ENCODE measurements at places on chromosomes 4 and X. TPM values are rescaled to one million over a fixed set of nuclear protein-coding genes. Genes with fewer than 3 reads are reported as not detected.
A peak's percentile ranks its signal among the peaks of the same experiment; 100 is the strongest.

- no peaks in the 10 kb centered on the region for H3K36me3 ChIP-seq
- H3K27me3 ChIP-seq, result no peaks in the 10 kb centered on the region
- no peak overlapping the region for H3K4me3 ChIP-seq
- no peak overlapping the region for H3K27ac ChIP-seq
- no peaks in the 10 kb centered on the region for H3K4me1 ChIP-seq
These were observed 387.0 kb downstream of the BCOR start for GRCh38 chrX:39710776-39711175.

DNA sequence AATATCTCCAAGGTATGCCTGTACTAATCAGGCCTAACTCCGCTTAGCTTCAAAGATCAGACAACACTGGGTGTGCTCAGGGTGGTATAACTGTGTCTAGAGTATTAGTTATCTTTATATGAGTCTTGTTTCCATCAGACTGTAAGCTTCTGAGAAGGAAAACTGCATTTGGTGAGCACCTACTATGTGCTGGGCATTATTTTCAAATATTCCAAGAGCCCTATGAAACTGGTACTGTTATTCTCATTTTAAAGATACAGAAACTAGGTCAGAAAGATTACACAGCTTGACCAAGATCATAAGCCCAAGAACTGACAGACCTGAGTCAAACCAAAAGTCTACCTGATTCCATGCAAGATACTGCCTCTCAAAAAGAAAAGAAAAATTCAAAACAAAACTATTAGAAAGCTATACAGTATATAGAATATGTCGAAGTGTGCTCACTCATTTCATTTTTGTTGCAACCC lies 44.4 kb downstream of the LRBA start:
- no peak overlapping the region for H3K27ac ChIP-seq
- no peak overlapping the region for H3K4me3 ChIP-seq
- H3K4me1 ChIP-seq, result peaks cover 2% of the 10 kb centered on the region
- no peaks in the 10 kb centered on the region for H3K27me3 ChIP-seq

GRCh38 chr4:8157944-8158709 lies 486 bp downstream of the ABLIM2 start:
- H3K4me1 ChIP-seq, result peaks cover 23% of the 10 kb centered on the region
- H3K4me3 ChIP-seq, result peak overlapping the region; percentile 76
- no peak for DNase-seq
- H3K27me3 ChIP-seq, result no peaks in the 10 kb centered on the region

- H3K36me3 ChIP-seq, result no peaks in the 10 kb centered on the region
- no peaks in the 10 kb centered on the region for H3K27me3 ChIP-seq
- H3K4me3 ChIP-seq, result no peak overlapping the region
- H3K27ac ChIP-seq, result no peak overlapping the region
- no peak for DNase-seq
These were observed 789.2 kb downstream of the KLHL13 start for GRCh38 chrX:117327373-117327772.

DNA sequence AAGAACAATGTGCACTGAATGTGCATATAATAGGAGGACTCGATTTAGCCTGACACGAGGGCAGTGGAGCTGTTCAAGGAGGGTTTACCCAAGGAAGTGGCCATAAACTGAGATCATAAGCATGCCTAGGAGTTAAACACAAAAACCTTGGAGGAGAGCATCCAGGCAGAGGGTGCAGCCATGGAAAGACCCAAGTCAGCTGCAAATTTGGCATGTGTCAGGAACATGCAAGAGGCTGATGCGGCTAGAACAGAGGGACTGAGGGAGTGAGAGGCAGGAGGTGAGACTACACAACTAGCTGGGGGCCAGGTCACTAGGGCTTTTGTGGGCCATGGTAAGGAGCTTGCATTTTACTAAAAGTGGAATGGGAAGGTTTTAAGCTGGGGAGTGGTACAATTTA lies 55.6 kb downstream of the PRPS1 start:
- no peaks in the 10 kb centered on the region for H3K36me3 ChIP-seq
- no peaks in the 10 kb centered on the region for H3K27me3 ChIP-seq
- H3K4me1 ChIP-seq, result peaks cover 14% of the 10 kb centered on the region
- DNase-seq, result no peak
- H3K4me3 ChIP-seq, result no peak overlapping the region

DNA sequence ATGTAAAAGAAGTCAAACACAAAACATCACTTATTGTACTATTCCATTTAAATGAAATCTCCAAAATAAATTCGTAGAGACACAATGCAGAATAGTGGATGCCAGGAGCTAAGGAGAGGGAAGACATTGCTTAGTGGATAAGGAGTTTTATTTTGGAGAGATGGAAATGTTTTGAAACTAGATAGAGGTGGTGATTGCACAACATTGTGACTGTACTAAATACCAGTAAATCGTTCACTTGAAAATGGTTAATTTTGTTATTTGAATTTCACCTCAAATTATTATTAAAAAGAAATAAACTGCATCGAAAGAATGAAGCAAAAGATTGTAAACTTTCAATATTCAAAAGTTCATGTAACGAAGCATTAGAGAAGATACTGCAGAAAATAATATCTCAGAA lies 9.7 kb upstream of the ACSL4 start:
- H3K27me3 ChIP-seq, result no peaks in the 10 kb centered on the region
- H3K36me3 ChIP-seq, result no peaks in the 10 kb centered on the region
- DNase-seq, result no peak
- peaks cover 21% of the 10 kb centered on the region for H3K4me1 ChIP-seq

- no peak for DNase-seq
- H3K36me3 ChIP-seq, result no peaks in the 10 kb centered on the region
- H3K27ac ChIP-seq, result peak overlapping the region; percentile 76
- no peaks in the 10 kb centered on the region for H3K27me3 ChIP-seq
- no peak overlapping the region for H3K4me3 ChIP-seq
These were observed 139.3 kb downstream of the MID1IP1 start for GRCh38 chrX:38940547-38940946.

DNA sequence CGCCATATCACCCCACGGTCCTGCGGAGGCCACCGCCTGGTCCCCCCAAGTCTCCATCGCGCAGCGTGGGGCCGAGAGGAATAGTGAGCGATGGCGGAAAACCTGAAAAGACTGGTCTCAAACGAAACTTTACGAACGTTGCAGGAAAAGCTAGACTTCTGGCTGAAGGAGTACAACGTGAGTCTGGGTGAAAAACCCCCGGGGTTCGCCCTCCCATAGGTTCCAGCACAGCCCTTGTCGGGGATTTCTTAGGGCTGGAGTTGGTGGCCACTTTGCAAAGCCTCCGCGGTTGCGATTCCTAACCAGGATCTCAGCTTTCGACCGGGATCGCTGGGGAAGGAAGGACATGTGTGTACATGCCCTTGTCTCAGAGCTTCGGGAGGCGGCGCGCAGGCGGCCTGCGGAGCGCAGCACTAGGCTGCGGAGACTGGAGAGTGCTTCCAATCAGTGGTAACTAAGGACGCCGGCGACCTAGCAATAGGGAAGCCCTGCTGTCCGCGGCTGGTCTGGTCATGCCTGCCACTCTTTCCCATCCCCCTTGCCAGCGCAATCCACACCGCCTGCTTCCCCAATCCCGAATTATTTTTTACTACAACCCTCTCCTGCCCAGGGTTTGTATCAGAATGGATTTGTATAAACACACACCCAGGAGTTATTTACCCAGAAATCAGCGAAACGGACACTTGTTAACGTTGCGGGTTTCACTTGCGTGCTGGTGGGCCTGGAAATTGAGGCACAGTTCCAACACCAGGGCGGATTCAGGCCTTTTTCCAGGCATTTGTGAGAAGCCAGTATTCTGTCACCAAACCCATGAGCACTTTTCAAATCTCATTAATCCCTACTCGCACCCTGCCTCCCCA lies 741 bp downstream of the SPATA18 start:
- H3K4me1 ChIP-seq, result peaks cover 11% of the 10 kb centered on the region
- peak overlapping the region; percentile 62 for H3K4me3 ChIP-seq
- no peaks in the 10 kb centered on the region for H3K36me3 ChIP-seq
- DNase-seq, result no peak
- no peaks in the 10 kb centered on the region for H3K27me3 ChIP-seq
- peak overlapping the region; percentile 62 for H3K27ac ChIP-seq

GRCh38 chr4:176548571-176548970 lies 228.8 kb downstream of the SPCS3 start:
- H3K27ac ChIP-seq, result no peak overlapping the region
- no peaks in the 10 kb centered on the region for H3K36me3 ChIP-seq
- no peak overlapping the region for H3K4me3 ChIP-seq
- DNase-seq, result no peak
- H3K27me3 ChIP-seq, result no peaks in the 10 kb centered on the region

DNA sequence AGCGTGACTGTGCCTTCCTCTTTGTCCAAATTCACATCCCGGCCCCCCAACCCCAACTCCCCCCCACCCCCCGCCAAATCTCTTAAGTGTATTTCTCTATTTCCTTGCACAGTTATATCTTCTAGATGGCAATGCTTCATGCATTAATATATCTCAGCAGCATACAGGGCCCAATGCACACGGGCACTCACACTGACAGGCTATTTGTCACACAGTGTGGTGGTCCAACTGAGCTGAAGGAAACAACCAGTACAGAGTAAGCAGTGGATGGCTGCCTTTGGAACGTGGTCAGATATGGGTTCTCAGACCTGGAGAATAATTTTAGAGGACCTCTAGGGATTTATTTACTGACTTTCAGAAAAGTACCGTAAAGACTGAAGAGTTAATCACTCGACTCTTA lies 681 bp downstream of the EXOC1 start:
- no peaks in the 10 kb centered on the region for H3K27me3 ChIP-seq
- peak overlapping the region; percentile 92 for H3K4me3 ChIP-seq
- H3K27ac ChIP-seq, result no peak overlapping the region
- no peak for DNase-seq
- H3K4me1 ChIP-seq, result peaks cover 5% of the 10 kb centered on the region

DNA sequence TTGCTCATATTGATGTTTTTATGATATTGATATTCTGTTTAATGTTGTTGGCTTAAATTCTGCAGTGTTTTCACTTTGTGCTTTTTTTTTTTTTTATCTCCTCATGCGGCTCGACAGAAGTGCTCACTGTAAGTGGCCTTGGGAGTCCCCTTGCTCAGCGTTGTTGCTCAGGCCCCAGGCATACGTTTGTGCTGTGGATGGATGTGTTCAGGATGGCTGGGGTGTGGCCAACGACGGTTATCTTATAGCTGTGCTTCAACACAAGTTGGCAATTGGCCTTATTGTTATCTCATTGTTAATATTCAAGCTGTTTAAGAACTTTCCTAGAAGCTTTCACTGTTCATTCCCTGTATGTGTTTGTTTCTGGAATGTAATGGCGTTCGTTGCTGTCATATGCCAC lies 36.4 kb upstream of the CLCN4 start:
- H3K4me3 ChIP-seq, result no peak overlapping the region
- H3K36me3 ChIP-seq, result peaks cover 1% of the 10 kb centered on the region
- H3K27me3 ChIP-seq, result no peaks in the 10 kb centered on the region
- H3K27ac ChIP-seq, result no peak overlapping the region
- no peak for DNase-seq
- no peaks in the 10 kb centered on the region for H3K4me1 ChIP-seq

DNA sequence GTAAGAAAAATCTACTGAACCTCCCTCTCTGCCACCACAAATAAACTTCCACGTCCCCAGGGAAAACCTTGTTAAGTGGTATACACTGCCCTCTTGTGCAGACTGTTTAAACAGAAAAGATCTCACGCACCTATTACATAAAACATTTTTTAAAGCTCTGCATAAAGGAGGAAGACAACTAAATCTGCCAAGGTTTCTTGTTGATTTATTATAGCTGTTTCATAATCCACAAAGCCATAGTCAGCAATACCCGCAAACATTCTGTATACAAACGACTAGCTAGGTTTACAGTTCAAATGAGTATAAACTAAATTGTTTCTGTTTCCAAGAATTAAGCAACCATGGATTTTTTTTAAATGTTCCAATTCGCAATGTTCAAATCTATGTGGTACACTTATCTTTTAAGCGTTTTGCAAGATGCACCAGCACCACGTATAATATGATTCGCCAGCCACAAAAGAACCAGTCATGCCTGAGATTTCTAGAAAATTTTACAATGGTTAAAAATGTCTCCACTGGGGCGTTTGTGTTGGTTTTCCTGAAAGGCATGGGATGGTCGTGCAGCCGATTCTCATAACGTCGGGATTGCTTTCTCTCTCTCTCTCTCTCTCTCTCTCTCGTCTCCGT lies 164.6 kb downstream of the PRKX start:
- no peaks in the 10 kb centered on the region for H3K4me1 ChIP-seq
- no peaks in the 10 kb centered on the region for H3K36me3 ChIP-seq
- no peak overlapping the region for H3K27ac ChIP-seq
- DNase-seq, result no peak
- H3K4me3 ChIP-seq, result no peak overlapping the region

- no peak for DNase-seq
- no peaks in the 10 kb centered on the region for H3K36me3 ChIP-seq
- no peaks in the 10 kb centered on the region for H3K27me3 ChIP-seq
- H3K4me3 ChIP-seq, result peak overlapping the region; percentile 91
- H3K4me1 ChIP-seq, result peaks cover 6% of the 10 kb centered on the region
These were observed 708 bp downstream of the INTS12 start for GRCh38 chr4:105707782-105708180.

DNA sequence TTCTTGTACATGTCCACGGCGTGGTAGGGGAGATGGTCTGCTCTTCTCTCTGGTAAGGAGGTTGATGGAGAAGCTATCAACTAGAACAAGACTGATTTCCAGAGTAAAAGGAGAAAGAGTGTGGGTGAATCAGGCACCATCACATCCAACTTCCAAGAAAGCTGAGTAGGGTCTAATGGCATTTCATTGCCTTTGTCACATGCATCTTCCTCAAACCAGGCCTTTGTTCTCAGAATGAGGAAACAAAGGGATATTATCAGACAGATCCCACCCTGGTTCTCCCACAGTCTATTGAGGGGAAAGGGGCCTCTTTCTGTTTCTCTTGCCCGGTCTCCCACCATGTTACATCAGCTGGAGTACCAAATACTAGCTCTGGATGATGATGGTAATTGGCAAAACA lies 160.2 kb upstream of the RBPJ start:
- H3K4me1 ChIP-seq, result no peaks in the 10 kb centered on the region
- no peak for DNase-seq
- no peak overlapping the region for H3K27ac ChIP-seq
- H3K36me3 ChIP-seq, result no peaks in the 10 kb centered on the region

GRCh38 chr4:105979506-105979905 lies 84.2 kb downstream of the NPNT start:
- H3K36me3 ChIP-seq, result no peaks in the 10 kb centered on the region
- H3K4me1 ChIP-seq, result no peaks in the 10 kb centered on the region
- no peak for DNase-seq
- H3K27me3 ChIP-seq, result no peaks in the 10 kb centered on the region
- H3K4me3 ChIP-seq, result no peak overlapping the region

GRCh38 chr4:145148980-145149379 lies 31.4 kb downstream of the OTUD4 start:
- H3K36me3 ChIP-seq, result peaks cover 50% of the 10 kb centered on the region
- no peak for DNase-seq
- no peaks in the 10 kb centered on the region for H3K4me1 ChIP-seq
- H3K27ac ChIP-seq, result no peak overlapping the region

The POLN gene
- polyA plus RNA-seq, result 0.44 TPM

The TMPRSS11E gene
- not detected for polyA plus RNA-seq

The TBC1D9 gene
- polyA plus RNA-seq, result 1.4 TPM

The PPAT gene
- 3.7 TPM for polyA plus RNA-seq

The KIAA0232 gene
- 11.4 TPM for polyA plus RNA-seq

The PDGFC gene
- polyA plus RNA-seq, result 8.3 TPM

The NPY2R gene
- 0.04 TPM for polyA plus RNA-seq

The TSPAN7 gene
- polyA plus RNA-seq, result 20.0 TPM

The JAKMIP1 gene
- polyA plus RNA-seq, result not detected

The PABPC5 gene
- polyA plus RNA-seq, result 0.13 TPM

The PFKFB1 gene
- 10.2 TPM for polyA plus RNA-seq
